ENCODE measurements at places on chromosomes 16 and 17.

DNA sequence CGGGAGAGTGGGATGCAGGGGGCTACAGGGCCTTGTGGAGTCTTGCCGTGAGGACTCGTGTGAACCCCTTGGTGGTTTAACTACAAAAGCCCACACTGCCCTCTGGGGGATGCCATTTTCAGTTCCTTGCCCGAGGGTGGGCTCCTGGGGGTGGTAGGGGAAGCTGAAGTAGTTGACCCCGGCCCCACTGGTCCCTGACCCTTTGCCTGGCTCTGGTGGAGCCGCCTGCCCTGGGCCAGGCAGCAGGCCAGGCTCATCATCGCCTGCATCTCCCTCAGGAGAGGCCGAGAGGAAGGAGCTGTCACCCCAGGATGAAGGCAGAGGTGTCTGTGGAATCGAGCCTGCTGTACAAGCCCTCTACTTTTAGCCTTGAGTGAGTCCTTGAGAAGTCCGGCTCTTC, 10.2 kb downstream of the COX4I1 start:
- no peak for DNase-seq

DNA sequence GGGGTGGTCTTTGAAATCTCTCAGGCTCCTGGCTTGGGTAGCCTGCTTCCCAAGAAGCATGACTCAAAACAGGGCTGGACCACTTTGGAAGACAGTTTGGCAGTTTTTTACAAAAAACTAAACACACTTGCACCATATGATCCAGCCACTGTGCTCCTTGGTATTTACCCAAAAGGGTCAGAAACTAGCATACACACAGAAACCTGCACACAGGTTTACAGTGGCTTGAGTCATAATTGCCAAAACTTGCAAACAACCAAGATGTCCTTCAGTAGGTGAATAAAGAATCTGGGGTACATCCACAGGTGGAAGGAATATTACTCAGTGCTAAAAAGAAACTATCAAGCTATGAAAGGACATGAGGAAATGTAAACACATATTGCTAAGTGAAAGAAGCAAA, 323.2 kb upstream of the CDH5 start:
- no peak for DNase-seq

GRCh38 chr17:19274893-19275292, 37.7 kb downstream of the EPN2 start:
- no peak for DNase-seq

DNA sequence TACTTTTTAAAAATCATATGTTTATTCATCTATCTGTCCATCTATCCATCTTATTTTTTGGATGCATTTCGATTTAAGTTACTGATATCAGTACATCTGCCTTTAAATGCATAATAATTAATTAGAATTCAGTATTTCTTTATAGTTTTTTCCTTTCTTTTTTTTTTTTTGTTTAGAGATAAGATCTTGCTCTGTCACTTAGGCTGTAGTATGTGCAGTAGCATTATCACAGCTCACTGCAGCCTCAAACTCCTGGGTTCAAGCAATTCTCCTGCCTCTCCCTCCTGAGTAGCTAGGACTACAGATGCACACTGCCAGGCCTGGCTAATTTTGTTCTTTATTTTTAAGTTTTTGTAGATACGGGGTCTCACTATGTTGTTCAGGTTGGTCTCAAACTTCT, 133.4 kb downstream of the SSH2 start:
- no peak for DNase-seq

DNA sequence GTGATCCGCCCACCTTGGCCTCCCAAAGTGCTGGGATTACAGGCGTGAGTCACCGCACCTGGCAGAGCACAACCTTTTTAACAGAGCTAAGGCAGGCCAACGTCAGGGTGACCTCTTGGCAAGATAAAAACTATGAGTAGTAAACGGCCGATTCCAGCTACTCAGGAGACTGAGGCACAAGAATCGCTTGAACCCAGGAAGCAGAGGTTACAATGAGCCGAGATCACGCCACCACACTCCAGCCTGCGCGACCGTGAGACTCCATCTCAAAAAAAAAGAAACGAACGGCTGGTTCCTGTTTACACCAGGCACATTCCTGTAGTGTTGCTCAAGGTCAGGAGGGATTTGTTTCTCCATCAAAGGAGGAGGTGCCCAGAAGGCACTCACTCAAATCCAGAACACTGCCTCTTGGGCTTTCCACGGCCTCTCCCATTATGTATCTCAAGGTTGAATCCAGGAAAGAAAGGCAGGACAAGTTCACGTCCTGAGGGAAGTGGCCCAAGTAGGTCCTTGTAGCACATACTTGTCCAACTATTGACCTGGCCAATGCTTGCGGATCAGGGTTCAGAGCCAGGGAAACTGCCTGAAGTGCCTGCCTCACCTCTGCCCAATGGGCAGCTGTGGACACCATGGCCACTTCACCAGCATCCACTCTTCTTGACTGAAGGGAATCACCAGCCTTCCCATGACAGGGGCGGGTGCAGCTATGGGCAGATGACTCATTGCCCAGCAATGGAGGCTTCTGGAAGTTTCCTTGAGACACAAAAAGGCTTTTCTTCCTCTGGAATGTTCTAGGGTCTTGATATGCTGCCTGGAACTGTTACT, 13.5 kb downstream of the KNOP1 start:
- no peak for DNase-seq

GRCh38 chr17:28940142-28940541, 11.2 kb downstream of the PHF12 start:
- DNase-seq, result no peak

GRCh38 chr17:61389670-61390478, 9.8 kb upstream of the TBX2 start:
- peak; percentile 20 for DNase-seq

- DNase-seq, result no peak
These were observed at the start of gene C16orf54 for GRCh38 chr16:29745853-29746345. TSS of gene C16orf54 (minus strand) at chr16:29745990. CDS start at chr16:29744951, 1,039 bp downstream.

DNA sequence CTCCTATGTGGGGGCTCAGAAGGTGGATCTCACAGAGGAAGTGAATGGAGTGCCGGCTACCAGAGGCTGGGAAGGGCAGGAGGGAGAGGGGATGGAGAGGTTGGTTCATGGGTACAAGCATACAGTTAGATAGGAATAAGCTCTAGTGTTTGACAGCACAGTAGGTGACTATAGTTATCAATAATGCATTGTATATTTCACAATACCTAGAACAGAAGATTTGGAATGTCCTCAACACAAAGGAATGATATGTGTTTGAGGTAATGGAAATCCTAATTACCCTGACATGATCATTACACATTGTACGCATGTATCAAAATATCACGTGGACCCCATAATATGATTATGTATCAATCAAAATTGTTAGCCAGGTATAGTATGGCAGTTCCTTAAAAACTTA, 38.9 kb upstream of the MED9 start:
- no peak for DNase-seq

- no peak for DNase-seq
These were observed 17.1 kb upstream of the VPS4A start for GRCh38 chr16:69294051-69294450.

DNA sequence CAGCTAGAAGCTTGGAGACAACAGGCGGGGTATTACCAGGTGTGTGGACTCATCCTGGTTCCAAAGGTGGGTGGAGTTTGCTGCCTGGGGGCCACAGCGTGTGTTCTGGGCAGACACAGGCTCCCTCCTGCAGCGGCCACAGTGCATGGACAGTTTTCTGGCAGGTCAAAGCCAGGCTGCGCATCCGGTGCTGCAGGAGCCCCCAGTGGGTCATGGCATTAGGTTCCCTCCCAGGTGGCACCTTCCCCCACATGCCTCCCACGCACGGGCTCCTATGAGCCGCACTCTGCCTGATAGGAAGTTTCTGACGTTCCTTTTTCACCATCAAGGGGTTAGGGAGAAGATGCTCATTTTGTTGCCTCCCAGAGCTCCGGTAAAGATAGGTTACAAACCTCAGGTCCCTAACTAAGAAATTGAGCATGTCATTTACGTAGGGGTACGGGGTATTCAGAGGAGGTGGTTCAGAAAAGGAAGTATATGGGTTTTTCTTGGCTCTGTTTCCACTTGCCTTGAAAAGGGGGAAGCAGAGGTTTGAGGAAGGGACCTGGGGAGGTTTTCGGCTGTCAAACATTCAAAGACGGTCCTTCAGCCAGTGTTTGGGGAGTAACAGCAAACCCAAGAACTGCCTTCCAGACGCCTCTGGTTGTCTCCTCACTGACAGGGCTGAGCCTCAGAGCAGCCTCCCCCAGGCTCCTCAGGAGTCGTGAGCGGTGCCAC, 32.7 kb upstream of the NAT9 start:
- no peak for DNase-seq

DNA sequence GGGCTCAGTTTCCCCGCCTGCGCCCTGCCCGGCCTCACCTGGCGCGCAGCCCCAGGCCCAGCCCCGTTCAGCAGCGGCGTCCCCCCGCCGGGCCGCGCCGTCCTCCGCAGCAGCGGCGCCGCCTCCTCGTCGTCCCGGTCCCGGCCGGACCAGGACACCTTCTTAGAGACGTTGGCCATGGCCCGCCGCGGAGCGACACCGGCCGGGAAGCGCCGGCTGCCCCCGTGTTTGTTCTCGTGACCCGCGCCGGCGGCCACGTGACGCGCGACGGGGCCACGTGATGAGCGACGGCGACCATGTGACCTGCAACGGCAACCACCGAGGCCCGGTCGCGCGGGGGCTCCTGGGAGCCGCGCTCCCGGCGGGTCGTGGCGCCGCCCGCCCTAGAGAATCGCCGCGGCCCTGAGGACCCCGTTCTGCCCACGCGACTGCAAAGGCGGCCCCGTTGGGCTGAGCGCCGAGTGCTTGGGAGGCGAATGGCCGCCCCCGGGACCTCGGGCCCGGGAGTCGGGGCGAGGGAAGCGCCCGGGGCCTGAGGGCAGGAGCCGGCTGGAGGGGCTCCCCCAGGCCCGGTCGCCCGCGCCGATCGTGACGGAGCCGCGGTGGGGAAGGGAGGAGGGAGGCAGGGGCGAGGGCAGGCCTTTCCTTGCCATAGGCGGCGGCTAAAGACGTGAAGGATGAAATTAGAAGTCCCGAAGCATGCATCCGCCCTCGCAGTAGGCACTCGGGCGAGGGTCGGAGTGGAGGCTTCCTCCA, at the start of gene CLCN7:
Gene CLCN7 (minus strand): TSS at position 233 of the 756 bp plus-strand sequence. CDS start 54 bp downstream, at position 179.
- DNase-seq, result peak; percentile 81

- no peak for DNase-seq
These were observed 580.8 kb upstream of the EEF2KMT start for GRCh38 chr16:5678371-5678770.

DNA sequence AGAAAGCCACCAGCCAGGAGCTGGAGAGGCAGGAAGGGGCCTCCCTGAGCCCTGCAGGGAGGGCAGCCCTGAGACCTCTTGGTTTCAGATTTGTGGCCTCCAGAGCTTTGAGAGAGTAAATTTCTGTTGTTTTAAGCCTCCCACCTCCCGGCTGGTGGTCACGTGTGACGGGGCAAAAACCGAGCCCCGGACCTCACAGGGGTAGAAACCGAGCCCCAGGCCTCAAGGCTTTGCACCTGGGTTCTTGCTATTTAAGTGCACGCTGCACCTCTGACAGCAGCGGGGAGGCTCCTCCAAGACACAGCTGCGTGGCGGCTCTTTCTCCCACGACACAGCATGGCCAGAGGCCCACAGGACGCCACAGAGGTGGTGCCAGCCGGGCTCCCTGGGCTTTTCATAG, 17.4 kb upstream of the ZC3H18 start:
- no peak for DNase-seq

- no peak for DNase-seq
These were observed 8.4 kb downstream of the LMF1 start for GRCh38 chr16:962366-962765.

DNA sequence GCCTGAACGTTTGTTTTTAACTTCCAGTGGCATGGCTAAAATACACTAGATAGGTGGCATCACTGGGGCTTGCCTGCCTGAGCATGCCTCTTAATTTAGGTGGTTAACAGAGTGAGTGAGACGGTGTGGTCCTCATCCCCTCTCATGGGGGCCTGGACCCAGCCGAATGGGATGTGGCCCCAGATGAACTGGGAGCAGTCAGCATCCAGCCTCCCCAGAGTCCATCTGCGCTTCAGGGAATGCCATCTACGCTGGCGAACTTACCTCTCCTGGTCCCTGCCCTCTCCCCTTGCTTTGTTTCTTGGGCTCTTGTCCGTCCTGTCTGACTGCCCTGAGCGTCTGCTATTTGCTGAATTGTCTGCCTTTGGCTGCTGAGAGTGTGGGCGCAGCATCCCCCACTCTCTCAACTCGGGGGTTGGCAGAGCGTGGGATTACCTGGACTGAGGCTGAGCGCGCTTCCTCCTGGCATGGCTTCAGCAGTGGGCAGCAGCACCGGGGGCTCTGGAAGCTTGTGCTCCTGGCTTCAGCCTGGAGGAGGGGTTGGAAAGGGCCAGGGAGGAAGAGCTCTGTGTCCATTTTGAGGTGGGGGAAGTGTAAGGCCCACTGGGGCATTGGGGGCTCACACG, 2.1 kb downstream of the RAB40C start:
- no peak for DNase-seq

DNA sequence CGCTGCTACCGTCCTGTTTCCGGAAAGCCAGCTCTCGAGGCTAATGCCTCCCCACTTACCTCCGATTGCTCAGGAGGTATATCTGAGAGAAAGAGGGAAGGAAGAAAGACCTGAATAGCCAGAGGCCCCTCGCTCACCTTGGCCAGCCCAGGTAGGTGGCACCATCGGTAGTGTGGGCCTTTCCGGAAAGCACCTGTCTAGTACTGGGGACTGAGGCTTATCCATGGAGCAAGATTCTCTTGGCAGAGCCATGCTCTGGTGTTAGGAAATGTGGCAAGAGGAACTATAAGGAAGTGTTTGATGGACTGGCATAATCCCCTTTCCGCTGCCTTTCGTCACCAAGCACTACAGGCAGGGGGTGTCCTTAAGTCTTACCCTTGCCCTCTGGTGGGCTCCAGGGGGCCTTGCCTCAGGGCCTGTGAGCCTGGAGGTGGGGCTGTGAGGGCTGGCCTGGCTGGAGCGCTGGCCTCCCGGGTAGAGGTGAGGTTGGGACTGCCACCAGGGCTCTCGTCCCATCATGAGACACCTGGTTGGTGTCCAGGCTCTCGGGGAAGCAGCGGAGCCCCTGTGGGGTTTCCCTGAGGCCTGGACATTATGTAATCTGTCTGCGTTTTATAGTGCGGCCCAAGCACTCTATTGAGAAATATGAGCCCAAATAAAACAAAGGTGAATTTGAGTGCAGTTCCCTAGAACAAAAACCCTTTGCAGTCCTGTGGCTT, 2.9 kb downstream of the CMIP start:
- no peak for DNase-seq

DNA sequence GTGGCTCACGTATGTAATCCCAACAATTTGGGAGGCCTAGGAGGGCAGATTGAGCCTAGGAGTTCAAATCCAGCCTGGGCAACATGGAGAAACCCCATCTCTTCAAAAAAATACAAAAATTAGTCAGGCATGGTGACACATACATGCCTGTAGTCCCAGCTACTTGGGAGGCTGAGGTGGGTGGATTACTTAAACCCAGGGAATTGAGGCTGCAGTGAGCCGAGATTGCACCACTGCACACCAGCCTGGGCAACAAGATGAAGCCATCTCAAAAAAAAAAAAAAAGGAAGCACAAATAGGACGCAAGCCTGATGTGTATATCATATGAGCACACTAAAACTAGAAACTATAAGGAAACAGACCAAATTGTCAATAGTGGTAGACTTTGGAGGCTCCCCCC, 17.1 kb upstream of the FLCN start:
- DNase-seq, result no peak

GRCh38 chr17:48439110-48439850, 9.3 kb upstream of the SKAP1 start:
- DNase-seq, result no peak

Data from NCI-H2081 (cell line).